Daoy (cell line): ENCODE measurements at places on chromosomes 4 and X. TPM values are rescaled to one million over a fixed set of nuclear protein-coding genes. Genes with fewer than 3 reads are reported as not detected.
A peak's percentile ranks its signal among the peaks of the same experiment; 100 is the strongest.

GRCh38 chr4:129362691-129363274, 266.8 kb downstream of the C4orf33 start:
- peak; percentile 36 for DNase-seq

GRCh38 chr4:35818520-35818919, 425.8 kb downstream of the ARAP2 start:
- no peak for DNase-seq

DNA sequence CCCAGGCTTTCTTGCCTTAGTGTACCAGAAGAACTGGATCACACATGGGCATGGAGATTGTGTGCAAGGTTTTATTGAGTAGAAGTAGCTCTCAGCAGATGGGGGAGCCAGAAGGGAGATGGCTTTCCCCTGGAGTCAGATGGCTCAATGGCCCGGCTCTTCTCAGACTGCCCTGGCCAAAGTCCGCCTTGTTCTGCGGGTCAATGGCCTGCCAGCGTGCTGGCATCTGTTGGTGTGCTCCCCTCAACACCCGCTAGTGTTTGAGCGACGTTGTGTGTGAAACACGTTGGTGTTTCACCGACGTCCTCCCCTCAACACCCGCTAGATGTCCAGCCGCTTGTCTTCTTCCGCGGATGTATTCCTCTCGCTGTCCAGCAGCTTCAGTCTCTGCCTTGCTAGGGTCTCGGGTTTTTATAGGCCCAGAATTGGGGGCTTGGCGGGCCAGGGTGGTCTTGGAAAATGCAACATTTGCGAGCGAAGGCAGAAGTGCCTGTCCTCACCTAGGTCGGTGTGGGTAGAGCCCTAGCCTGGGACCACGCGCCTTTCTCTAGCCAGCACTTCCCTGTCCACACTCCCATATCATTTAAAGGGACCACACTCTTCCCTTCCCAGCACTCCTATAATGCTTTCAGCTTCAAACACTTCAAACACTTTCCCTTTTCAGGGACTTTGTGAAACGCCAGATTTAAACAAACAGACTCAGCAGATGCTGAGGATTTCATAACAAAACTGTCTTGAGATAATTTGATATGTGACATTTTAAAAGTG, 21.1 kb upstream of the PRKG2 start:
- DNase-seq = no peak

GRCh38 chrX:130778773-130779172, 124.2 kb downstream of the ENOX2 start:
- DNase-seq = no peak

GPR101 gene
- total RNA-seq = not detected in 2 replicates

PNCK gene
- not detected in 2 replicates for total RNA-seq

CENPE gene
- 22.8 and 38.3 TPM in 2 replicates for total RNA-seq

NRK gene
- total RNA-seq = 4.3 and 4.6 TPM in 2 replicates
